Endothelial cell of umbilical vein (primary cell): ENCODE measurements at places on chromosomes 4 and X. TPM values are rescaled to one million over a fixed set of nuclear protein-coding genes. Genes with fewer than 3 reads are reported as not detected.

The FRMD7 gene
- polyA plus RNA-seq = not detected in 2 replicates

The TAPT1 gene
- polyA plus RNA-seq = 6.9 and 7.4 TPM in 2 replicates

The TSPAN5 gene
- 46.4 and 50.2 TPM in 2 replicates for polyA plus RNA-seq

The PAGE4 gene
- polyA plus RNA-seq = not detected in 2 replicates

The TMSB15C gene
- 2.5 and 3.1 TPM in 2 replicates for polyA plus RNA-seq

The MXRA5 gene
- not detected in 2 replicates for polyA plus RNA-seq

The SLC6A14 gene
- polyA plus RNA-seq = not detected in 2 replicates

The KIT gene
- polyA plus RNA-seq = 12.0 and 19.8 TPM in 2 replicates

The ATP2B3 gene
- 0.01 and 0.02 TPM in 2 replicates for polyA plus RNA-seq

The AMTN gene
- polyA plus RNA-seq = 0.95 and 1.2 TPM in 2 replicates

The ZDHHC15 gene
- 0.03 TPM in 1 of 2 replicates, not detected in the other for polyA plus RNA-seq

The APBB2 gene
- 66.7 and 79.8 TPM in 2 replicates for polyA plus RNA-seq

The HPGDS gene
- polyA plus RNA-seq = 0.06 TPM in 1 of 2 replicates, not detected in the other

The CT45A2 gene
- not detected in 2 replicates for polyA plus RNA-seq

The ESX1 gene
- polyA plus RNA-seq = 0.05 TPM in 1 of 2 replicates, not detected in the other
